CD4-positive, alpha-beta T cell treated with Interleukin-6 at 100 ng/mL for 8 hours (primary cell): ENCODE measurements at places on chromosomes 5 and 9.

GRCh38 chr9:112548836-112549595, 62.4 kb downstream of the KIAA1958 start:
- no peak for DNase-seq

DNA sequence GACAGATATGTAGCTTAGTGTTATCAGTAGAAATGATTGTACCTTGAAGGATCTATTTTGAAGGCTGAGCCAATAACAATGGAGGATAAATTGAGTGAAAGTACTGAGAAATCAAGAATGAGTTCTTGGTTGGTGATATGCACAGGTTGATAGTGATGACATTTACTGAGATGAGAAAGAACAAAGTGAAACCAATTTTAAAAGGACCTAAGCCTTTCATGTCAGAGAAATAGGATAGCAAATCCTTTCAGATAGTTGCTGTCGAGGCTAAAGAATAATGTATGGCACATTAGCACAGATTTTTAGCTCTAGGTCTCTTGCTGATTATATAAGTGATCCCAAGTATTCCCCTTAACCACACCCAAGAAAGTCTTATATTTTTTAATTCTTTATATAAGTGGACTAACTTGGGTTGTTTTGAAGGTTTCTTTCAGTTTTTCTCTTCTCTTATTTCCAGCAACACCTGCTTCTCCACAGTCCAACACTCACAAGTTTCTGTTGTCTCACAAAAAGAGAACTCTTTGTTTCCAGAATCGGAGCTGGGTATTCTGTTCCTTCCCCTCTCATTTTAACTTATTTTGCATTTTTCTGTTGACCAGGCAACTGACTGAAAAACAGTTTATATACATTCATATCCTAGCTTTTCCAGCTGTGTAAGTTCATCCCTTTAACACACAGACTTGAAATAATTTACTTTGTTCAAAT, 286.9 kb upstream of the ATP10B start:
- no peak for DNase-seq

- no peak for DNase-seq
Observed at GRCh38 chr5:141778206-141778605, 96.2 kb upstream of the ARAP3 start.

- no peak for DNase-seq
Observed at GRCh38 chr5:75331095-75332090, 5.6 kb upstream of the HMGCR start.
